Activated naive CD4-positive, alpha-beta T cell (primary cell): ENCODE measurements at places on chromosomes 12 and 14.

- no peak for DNase-seq
These were observed 1339.2 kb downstream of the AACS start for GRCh38 chr12:126404293-126404881.

- no peak for DNase-seq
These were observed 76.7 kb upstream of the TTC7B start for GRCh38 chr14:90892970-90893369.

DNA sequence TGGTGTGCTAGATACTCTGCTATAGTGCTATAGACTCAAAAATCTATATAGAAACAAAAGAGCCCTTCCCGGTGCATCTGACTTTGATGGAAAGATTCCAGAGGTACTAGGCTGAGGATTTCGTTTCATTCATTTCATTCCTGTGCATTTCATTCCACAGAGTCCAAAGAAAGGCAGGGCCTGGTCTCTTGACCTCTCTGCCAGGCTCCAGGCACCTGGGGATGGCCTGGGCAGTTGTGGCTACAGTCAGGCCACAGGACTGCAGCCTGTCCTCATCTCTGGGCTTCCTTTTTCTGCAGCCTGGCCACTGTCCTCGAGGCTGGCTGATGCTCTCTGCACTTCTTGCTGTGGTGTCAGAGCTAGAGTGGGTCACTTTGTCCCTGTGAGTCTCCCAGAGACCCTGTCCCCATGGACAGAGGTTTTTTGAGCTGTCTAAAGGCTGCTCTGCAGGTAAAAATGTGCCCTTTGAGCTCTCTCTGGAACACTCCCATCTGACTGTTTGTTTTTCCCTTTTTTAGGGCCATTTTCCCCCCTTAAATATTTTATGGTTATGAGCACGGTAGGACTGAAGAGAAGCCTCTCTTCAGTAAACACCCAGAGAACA, 3.2 kb upstream of the VDR start:
- no peak for DNase-seq

DNA sequence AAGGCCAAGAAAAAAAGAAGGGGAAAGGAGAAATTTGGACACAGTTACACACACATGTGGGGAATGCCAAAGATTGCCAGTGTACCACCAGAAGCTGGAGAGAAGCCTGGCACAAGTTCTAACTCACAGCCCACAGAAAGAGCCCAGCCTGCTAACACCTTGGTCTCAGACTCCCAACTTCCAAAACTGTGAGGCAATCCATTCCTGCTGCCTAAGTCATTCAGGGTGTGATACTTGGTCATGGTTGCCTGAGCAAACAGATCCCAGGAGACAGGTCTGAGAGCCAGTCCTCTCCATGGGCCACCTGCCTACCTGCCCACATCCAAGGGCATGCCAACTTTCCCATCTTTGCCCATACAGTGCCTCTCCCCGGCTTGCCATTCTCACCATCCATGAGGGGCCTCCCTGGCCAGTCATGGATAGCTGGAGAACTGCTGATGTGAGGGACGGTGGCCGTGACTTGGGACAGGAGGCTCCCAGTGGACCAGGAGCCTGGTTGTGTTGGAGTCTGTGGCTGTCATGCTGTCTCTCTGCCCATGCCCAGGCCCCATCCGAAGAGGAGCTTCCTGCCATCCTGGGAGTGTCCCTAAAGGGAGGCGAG, 198.0 kb upstream of the RTL1 start:
- DNase-seq, result no peak

- no peak for DNase-seq
These were observed 18.2 kb upstream of the STRAP start for GRCh38 chr12:15863984-15864383.

- DNase-seq, result no peak
These were observed 69.6 kb downstream of the MGST1 start for GRCh38 chr12:16417058-16417457.

- DNase-seq, result no peak
These were observed 11.7 kb upstream of the EML5 start for GRCh38 chr14:88804477-88804876.

DNA sequence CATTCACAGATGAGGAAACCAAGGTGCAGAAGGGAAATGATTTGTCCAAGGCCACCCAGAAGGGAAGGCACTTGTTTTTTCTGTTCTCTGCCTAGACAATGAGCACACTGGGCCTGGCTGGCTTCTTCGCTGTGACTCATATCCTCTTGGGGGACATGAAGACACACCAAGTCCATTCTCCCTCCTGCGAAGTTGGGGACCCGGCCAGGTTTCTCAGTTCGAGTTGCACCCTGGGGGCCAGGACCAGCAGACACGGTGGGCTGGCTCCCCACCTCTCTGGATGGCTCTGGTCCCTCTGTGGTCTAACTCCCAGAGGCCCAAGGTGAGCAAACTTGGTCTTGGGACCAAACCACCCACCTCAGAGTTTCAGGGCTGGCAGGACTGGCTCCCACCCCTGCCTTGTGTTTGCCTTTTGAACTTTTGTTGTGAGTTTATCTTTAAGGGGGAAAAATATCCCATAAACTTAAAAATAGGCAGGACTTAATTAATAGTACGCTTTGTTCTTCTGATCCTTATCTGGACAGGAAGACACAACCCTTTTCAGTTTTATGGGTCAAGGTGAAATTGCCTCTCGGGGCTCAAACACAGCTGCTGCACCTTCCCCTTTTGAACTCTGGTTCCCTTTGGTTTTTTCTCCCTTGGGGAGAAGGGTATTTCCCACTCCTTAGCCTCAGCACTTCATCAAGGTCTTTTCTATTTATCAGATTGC, 9.0 kb upstream of the MLEC start:
- DNase-seq, result no peak

GRCh38 chr12:77992760-77993159, 162.1 kb downstream of the NAV3 start:
- DNase-seq, result no peak

- DNase-seq, result peak; percentile 33
These were observed 2.2 kb upstream of the NXPH4 start for GRCh38 chr12:57214398-57214781.

GRCh38 chr14:78637489-78637888, 467.3 kb downstream of the NRXN3 start:
- no peak for DNase-seq

GRCh38 chr12:3342051-3342450, 149.0 kb upstream of the PRMT8 start:
- DNase-seq, result no peak

GRCh38 chr14:98018628-98019027, 1221.4 kb downstream of the VRK1 start:
- no peak for DNase-seq

DNA sequence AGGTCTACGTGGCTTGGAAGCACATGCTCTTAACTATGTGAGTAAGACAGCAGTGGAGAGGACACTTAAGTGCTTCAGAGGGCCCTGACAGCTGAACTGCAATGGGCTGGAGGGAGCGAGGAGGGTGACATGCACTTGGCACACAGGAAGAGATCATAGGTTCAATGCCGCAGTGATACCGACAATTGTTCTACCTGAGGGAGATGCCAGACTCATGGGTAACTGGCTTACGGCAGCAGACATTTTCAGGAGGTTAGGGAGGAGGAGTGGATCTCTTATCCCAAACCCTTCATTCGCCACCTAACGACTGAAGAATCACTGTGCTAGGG, 68.4 kb downstream of the NTF3 start:
- no peak for DNase-seq

- DNase-seq, result no peak
These were observed 18.9 kb upstream of the CD27 start for GRCh38 chr12:6425590-6426531.

DNA sequence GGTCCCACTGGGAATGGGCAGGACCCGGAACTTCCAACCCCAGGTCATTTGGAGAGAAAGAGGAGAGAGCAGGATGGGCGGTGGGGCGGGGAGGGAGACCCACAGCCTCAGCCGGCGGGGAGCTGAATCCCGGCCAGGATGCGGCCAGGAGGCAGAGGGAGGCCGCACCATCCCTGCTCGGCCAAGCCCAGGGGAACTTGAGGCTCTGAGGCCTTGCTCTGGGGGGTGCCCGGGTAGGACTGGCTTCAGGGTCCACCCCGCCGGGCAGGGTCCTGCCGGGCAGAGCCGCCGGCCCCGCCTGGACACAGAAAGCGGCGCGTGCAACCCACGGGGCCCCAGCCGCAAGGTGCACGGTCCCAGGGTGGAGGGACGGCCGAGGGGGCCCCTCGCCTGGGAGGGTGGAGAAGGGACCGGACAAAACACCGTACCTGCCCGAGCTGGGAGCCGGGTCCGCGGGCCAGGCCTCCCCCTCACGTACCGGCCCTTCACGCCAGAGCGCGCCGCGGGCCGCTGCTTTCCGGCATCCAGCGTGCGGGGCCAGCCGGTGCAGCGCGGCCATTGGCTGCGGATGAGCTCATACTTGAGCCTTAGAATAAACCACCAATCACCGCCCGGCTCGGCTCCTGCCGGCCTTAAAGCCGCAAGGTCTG, at the start of gene RPS6KL1:
Gene RPS6KL1 (minus strand): TSS at position 509 of the 650 bp plus-strand sequence. CDS start 1,719 bp downstream, outside the sequence.
- peak; percentile 23 for DNase-seq

- DNase-seq, result no peak
These were observed 36.8 kb downstream of the ANO2 start for GRCh38 chr12:5908251-5908650.

GRCh38 chr12:124842800-124843510, 20.7 kb downstream of the SCARB1 start:
- no peak for DNase-seq

DNA sequence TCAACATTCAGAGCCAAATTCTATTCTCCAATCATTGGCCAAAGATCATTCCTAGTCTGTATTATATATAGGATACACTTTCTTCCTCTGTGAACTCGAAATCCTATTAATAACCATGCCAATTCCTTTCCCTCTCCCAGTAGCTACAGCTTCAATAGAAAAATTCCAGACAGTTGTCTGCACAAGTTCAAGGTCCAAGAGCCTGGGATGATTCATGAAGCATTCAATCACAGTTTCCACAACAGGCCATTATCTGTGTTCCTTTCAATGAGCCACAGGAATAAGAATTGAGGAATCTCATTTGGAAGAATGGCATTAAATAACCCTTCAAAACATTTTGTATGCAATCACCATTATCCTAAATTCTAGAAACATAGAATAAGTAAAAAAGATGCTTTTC, 437.4 kb downstream of the RMST start:
- DNase-seq, result no peak

GRCh38 chr14:36989806-36990205, 182.6 kb downstream of the SLC25A21 start:
- no peak for DNase-seq

GRCh38 chr14:75539162-75539560, 16.9 kb downstream of the BATF start:
- DNase-seq, result no peak

- no peak for DNase-seq
These were observed 15.3 kb downstream of the MSRB3 start for GRCh38 chr12:65293735-65294134.

DNA sequence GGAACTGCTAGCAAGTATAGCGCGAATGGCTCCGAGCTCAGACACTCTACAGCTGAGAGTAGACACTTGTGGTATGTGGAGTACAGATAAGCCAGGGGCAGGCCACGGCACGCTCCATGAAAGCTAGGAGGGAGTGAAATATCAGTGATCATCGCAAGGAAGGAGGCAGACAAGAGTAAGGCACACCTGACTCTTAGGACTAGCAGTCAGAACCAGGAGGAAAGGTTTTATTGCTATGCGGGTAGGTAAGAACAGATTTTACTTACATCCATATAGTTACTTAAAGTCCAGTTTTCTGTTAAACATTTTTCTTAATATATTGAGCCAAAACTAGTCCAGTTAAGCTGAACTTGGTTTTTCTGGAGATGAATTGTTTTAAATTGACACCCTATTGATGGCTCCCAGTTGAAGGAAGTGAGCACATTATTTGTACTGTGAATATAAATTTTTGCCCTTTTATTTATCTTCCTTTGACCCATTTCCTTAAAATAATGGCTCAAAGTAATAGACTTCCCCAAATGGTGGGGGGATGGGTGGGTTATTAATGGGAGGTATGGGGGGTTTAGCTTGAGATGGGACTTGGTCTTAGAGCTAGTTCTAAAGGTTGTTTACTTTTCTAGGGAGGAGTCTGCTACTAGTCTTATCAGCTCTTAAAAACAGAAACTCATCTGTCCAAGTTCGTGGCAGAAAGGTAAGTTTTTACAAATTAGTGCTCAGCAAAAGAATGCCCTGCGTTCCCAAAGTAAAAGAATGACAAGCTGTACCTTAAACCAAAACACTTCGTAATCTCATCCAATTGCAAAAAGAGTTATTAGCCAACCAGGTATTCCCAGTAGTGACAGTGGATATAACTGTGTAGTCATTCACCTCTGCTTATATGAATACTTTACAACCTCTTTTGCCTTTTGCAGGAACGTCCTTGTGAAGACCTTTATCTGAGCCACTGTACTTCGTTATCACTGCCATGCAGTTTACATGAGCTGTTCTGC, 5.8 kb downstream of the HNRNPA1 start:
- no peak for DNase-seq

GRCh38 chr14:71004481-71004880, 97.2 kb downstream of the PCNX1 start:
- DNase-seq, result no peak

- DNase-seq, result no peak
These were observed 199.9 kb upstream of the FOXN3 start for GRCh38 chr14:89616852-89617341.

GRCh38 chr12:4932576-4932975, 22.9 kb downstream of the KCNA1 start:
- no peak for DNase-seq

GRCh38 chr12:116180448-116180847, 97.0 kb downstream of the MED13L start:
- no peak for DNase-seq

GRCh38 chr12:128513331-128513730, 246.4 kb downstream of the TMEM132C start:
- no peak for DNase-seq

DNA sequence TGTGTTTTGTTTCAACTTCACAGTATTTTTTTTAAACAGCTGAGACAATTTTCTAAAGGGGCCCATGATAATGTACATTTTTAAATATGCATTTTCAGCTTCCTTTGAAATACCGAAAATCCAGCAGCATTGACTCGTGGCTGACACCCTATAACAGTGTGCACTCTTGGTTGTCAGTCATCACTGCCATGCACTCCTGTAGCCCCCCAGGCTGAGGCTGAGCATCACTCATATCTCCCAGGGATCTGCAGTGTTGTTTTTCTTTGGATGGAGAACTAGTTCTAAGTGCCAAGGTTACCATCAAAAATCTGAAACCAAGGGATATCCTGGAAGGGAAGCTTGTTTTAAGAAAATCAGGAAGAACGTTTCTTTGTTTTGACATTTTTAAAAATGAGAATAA, 81.2 kb downstream of the C14orf132 start:
- no peak for DNase-seq

DNA sequence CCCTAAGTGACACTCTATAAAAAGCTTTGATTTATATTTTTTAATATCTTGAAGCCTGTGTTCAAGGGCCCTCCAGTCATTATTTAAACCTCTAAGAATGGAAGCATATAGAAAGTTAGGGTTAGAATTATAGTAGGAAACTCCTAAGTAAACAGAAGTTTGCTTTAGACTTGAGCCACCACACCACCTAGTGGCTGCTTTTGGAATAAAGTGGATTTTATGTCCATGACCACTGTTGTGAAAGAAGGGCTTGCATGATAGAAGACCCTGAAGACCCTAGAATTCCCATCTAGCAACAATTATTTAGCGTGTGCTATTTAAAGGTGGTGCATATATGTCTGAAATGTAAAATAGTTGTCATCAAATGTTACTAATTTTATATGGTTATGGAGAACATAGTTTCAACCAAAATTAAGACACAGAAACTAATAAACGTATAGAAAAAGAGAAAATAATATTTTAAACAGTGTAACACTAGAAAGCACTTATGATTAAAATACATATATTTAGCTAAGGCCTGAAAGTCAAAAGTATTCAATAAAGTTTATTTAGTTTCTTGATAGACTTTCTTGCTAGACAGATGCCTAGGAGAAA, 21.3 kb downstream of the LRRIQ1 start:
- no peak for DNase-seq
